ENCODE measurements at places on chromosomes 3 and 15. TPM values are rescaled to one million over a fixed set of nuclear protein-coding genes. Genes with fewer than 3 reads are reported as not detected.
A peak's percentile ranks its signal among the peaks of the same experiment; 100 is the strongest.

- H3K36me3 ChIP-seq, result peaks cover 27% of the 10 kb centered on the region
- H3K4me1 ChIP-seq, result peaks cover 8% of the 10 kb centered on the region
- H3K27me3 ChIP-seq, result no peaks in the 10 kb centered on the region
- no peak for DNase-seq
- H3K4me3 ChIP-seq, result peak overlapping the region; percentile 77
These were observed 826 bp downstream of the CCDC66 start for GRCh38 chr3:56557831-56558170.

DNA sequence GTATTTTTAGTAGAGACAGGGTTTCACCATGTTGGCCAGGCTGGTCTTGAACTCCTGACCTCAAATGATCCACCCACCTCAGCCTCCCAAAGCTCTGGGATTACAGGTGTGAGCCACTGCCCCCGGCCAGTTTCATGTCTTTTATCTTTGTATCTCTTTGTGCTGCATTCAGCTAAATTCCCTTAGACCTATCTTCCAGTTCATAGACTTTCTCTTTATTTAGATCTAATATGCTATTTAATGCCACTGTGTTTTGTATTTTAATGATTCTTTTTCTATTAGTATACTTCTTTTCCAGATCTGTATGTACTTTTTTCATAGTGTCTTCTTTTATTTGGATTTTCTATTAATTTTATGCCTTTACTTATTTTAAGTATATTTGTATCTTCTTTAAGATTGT lies 14.9 kb downstream of the MINAR1 start:
- no peaks in the 10 kb centered on the region for H3K4me1 ChIP-seq
- H3K4me3 ChIP-seq, result no peak overlapping the region
- DNase-seq, result no peak

DNA sequence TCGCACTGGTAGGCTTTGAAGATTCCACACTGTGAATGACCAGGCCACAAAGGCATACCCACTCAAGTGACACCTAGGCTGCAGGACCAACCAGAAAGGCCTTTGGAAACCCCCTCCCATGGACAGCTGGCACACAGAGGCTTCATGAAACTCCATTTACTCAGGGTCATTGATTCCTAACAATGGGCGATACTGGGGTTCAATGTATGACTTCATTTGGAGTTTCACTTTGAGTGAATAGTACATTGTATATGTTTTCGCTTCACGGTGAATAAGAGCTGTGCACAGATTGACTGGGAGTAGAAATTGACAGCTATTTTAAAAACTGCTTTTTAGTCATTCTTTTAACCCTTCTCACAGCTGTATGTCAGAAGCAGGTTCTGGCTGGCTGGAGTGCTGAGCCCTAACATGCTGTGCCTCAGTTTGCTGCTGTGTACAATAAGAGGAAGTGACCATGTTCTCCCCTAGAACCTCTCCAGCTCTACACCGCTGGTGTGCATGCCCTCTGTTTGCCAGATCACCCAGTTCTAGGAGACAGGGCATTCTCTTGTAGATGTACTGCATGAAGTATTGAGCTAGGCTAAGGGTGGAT lies 15.4 kb upstream of the CX3CR1 start:
- H3K27ac ChIP-seq, result no peak overlapping the region
- H3K4me1 ChIP-seq, result peaks cover 18% of the 10 kb centered on the region
- H3K27me3 ChIP-seq, result no peaks in the 10 kb centered on the region
- no peak for DNase-seq
- no peak overlapping the region for H3K4me3 ChIP-seq
- H3K36me3 ChIP-seq, result no peaks in the 10 kb centered on the region

DNA sequence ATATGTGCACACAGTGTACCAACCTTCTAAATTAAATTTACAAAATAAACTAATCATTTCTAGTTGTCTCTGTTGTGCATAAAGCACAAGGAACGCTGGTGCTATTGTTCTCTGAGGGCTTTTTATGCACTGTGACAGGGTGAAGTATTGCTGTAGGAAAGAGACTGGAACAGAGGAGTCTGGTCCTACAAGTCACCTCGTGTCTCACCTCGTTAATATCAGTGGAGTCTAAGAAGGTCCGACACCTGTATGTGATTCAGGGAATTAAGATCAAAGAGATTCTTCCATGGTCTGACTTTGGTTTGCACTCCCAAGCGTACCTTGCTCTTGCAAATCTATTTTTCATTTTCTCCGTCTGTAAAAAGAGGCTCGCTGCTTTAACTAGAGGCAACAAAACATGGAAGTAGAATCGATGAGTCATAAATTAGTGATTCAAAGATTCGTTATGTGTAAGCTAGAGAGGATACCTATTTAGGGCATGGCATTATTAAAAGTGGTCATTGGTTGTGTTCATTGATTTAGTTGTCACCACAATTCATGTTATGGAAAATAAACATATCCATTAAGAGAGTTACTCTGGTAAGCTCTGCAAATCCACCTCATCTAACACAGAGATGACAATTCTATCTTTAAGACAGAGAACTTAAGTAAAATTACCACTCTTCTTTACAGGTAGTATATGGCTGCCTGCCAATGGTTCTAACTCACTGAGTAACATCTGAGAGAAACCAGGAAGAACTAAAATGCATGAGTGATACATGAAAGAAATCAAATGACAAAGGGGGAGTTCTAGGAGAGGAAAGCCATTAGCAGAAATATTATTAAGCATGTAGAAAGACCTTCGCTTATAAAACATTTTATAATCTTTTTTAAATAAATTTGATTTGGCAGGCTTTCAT lies 219.4 kb upstream of the GBE1 start:
- no peaks in the 10 kb centered on the region for H3K27me3 ChIP-seq
- no peaks in the 10 kb centered on the region for H3K4me1 ChIP-seq
- no peak overlapping the region for H3K27ac ChIP-seq
- DNase-seq, result no peak
- no peaks in the 10 kb centered on the region for H3K36me3 ChIP-seq

DNA sequence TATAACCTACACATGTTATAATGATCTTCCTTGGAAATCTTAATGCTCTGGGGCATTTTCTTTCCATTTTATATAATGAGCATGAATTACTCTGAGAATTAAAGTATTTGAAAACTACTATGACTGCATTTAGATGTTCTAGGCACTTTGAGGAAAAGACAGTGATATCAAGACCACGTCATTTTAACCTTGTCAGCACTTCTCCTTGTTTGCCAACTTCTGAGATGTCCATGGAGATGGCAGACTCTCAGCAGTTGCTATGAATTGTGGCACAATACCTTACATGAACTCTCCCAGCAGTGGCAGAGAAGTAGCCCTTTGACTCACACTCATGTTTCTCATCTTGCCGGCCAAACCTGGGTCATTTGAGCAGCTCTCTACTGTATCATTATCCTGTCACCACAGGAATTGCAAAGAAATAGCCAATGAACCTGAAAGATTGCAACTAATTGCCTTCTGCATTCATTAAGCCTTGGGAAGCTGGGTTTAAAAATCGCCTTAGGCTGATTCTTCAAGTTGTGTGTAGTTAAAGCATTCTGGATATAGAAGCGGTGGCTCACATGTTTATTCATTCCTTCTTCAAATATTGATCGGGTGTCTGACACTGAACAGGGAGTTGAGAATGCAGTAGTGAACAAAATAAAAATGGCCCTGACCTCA lies 272.2 kb upstream of the CFAP20DC start:
- H3K4me1 ChIP-seq, result no peaks in the 10 kb centered on the region
- H3K27ac ChIP-seq, result no peak overlapping the region
- H3K36me3 ChIP-seq, result no peaks in the 10 kb centered on the region
- DNase-seq, result no peak

Gene NEK11
- polyA plus RNA-seq, result 2.3 TPM

Data from stomach (tissue), 19 donors.